ENCODE measurements at places on chromosomes 5 and 9.

- DNase-seq: no peak
Observed at GRCh38 chr9:134895097-134895496, 14.5 kb downstream of the FCN2 start.

- no peak for DNase-seq
Observed at GRCh38 chr9:5529683-5530221, 19.4 kb downstream of the PDCD1LG2 start.

GRCh38 chr5:28483327-28484025 lies 1445.1 kb upstream of the CDH9 start:
- DNase-seq: no peak

- peak; percentile 63 for DNase-seq
Observed at GRCh38 chr5:139137697-139138096, 60.5 kb downstream of the SIL1 start.

- peak; percentile 61 for DNase-seq
Observed at GRCh38 chr5:113179156-113179555, 202.6 kb downstream of the DCP2 start.

- peak; percentile 17 for DNase-seq
Observed at GRCh38 chr9:115794921-115795475, 358.6 kb upstream of the PAPPA start.

GRCh38 chr9:127870887-127871286 lies 6.6 kb downstream of the AK1 start:
- no peak for DNase-seq

DNA sequence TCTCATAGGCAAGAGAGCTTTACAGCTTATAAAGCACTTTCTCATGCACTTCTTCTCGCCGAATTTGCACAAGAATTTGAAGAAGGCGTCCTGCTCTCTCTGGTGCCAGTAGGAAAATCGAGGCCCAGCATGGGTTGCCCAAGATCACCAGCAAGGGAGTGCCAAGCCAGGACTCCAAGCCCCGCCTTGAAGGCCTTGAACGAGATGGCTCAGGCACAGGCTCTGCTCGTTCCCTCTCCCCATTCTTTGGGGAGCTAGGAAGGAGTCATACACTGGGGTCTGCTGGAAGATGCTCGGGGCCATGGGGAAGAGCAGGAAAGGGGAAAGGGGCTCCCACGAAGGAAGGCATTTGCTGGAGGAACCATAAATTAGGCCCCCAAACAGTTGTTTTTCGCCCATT lies 46.7 kb downstream of the PAX5 start:
- DNase-seq: peak; percentile 31

- no peak for DNase-seq
Observed at GRCh38 chr5:132089363-132089762, 15.8 kb downstream of the CSF2 start.

Measured in eye (tissue), 1 donor.